H54 (cell line): ENCODE measurements at places on chromosomes 5 and 9.

DNA sequence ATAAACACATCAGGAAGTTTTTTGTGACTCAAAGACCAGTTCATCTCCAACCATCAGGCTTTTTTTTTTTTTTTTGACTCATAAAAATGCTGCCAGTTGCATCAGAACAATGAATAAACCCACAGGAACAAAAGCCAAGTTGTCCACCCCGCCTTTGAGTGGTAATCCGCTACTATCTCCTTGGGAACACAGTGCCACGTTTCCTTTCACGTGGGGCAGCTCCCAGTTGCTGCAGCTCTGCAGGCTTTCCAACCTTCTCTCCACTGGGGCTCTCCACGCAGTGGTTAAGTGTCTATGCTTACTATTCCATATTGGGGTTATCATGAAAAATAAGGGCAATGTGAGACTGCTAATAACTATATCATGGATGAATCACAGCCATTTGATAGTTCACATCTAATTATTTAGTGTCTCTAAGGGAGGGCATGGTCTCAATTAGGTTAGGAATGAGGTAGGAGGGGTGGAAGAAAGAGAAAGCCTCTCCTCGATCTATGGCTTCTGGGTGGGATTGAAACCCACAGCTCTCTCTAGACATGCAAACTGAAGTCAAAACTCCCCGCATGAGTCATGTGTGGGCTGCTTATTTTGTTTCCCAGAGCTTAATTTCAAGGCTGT is 55.8 kb upstream of the ACTBL2 start:
- DNase-seq, result peak; percentile 30

- DNase-seq, result no peak
Measured at GRCh38 chr5:176929654-176930053, 30.5 kb upstream of the HK3 start.

GRCh38 chr5:158456756-158457155 is 597.8 kb upstream of the CLINT1 start:
- peak; percentile 51 for DNase-seq

- DNase-seq, result no peak
Measured at GRCh38 chr9:37187292-37187691, 66.9 kb downstream of the ZCCHC7 start.

- no peak for DNase-seq
Measured at GRCh38 chr9:135329571-135330306, 149.8 kb upstream of the PPP1R26 start.

DNA sequence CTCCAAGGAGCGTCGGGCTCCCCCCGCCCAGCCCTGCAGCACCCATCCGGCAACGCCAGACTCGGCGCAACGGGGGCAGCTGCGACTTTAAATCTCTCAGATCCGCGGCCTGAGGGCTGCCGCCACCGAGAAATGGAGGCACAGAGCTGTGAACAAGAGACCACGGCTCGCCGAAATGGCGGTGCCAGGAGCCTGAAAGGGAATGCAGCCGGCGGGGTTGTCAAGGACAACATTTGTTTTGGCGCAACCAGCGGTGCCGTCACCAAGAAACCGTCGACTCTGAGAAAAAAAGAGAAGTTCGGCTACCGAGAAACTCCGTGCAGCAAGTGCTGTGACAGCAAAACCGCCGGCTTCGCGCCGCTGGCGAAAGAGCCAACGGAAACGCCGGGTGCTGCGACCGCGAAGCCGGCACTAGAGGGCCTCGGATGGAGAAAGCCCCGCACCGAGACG is 2.1 kb upstream of the ANXA2R start:
- no peak for DNase-seq

DNA sequence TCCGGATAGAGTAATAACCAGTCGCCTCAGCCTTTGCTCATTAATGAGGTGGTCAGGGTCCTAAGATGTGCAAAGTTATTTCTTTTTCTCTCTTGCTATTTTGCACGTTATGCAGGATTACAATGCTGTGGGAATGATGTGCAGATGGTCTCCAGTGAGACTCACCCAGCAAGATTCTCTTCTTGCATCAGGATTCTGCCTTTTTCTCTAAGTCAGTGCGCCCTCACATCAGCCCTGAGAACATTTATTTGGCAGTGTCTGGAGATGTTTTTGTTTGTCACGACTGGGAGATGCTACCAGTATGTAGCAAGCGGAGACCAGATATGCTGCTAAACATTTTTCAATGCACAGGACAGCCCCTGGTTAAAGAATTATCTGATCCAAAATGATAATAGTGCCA is 280.3 kb upstream of the WWC1 start:
- DNase-seq, result no peak
